ENCODE measurements at places on chromosomes 1 and 21. TPM values are rescaled to one million over a fixed set of nuclear protein-coding genes. Genes with fewer than 3 reads are reported as not detected.

- DNase-seq: no peak
These were observed 21.3 kb upstream of the CNIH3 start for GRCh38 chr1:224594851-224595250.

DNA sequence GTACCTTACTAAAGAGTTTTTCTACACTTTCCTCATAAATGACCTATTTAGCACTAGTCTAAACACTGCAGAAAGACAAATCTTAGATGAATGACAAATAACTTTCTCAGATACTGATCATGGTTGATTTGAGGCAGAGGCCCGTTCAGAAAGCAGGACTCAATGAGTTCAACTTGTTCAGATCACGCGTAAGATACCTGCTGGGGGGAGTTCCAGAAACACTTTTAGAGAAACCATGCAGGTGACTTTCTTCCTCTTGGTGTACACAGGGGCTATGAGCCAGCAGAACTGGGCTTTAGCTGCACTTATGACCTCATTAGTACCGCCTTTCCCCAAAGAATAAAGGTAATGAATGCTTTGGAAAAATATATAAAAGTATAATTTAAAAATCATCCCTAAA, 38.8 kb upstream of the TTC39A start:
- DNase-seq: no peak

DNA sequence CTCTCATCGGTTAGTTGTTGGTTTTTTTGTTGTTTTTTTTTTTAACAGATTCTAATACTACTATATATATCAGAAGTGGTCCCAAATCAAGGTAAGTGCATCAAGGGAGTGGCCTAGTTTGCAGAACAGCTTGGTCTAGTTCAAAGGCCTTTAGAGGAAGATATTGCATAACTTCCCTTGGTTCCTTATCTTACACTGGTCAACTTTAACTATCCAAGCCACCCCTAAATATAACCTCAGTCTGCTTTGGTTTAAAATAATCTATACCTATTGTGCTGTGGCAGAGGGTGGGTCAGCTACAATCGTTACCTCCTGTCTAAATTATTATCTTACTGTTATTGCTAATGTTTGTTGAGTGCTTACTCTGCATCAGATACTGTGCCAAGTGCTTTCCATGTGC, 6.9 kb downstream of the S100A12 start:
- DNase-seq: no peak

GRCh38 chr21:29376556-29376955, 77.8 kb downstream of the BACH1 start:
- peak; percentile 75 for DNase-seq

DNA sequence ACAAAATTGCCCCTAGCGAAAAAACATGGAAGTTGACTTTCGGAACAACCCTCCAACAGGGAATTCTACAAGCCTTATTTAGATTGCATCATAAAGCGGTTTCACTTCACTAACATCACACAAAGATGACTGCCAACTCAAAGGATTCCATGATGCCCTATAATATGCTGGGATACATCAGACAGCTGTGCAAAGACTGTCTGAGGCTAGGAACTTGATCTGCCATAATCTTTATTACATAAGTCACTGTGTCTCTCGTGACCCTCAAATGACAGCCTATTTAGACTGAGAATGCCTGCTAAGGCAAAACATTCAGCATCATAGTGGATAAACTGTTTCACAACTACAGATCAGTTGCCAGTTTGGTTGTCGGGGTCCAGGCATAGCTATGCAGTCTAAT, 23.8 kb downstream of the FH start:
- no peak for DNase-seq

DNA sequence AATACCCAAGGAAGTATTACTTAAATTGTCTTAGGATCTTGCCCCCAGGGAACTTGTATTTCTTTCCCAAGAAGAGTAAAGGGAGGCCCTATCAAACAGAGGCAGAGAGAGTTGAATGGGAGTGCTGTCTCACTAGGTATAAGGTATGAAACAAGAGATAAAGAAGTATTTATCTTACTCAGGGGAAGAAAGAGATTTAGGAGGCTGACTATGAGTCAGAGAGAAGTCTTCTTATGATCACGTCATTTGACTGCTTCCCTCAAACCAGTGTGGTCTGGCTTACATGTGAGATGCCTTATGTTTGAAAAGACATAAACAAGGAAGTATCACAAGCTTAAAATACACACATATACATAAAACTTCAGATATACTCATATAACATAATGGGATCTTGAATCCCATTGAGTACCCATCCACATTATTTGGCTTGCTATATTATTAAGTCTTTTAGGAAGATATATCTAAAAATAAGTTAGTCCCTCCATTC, 29.6 kb downstream of the DUSP10 start:
- peak; percentile 66 for DNase-seq

- no peak for DNase-seq
These were observed 131.5 kb upstream of the CTTNBP2NL start for GRCh38 chr1:112264553-112264952.

DNA sequence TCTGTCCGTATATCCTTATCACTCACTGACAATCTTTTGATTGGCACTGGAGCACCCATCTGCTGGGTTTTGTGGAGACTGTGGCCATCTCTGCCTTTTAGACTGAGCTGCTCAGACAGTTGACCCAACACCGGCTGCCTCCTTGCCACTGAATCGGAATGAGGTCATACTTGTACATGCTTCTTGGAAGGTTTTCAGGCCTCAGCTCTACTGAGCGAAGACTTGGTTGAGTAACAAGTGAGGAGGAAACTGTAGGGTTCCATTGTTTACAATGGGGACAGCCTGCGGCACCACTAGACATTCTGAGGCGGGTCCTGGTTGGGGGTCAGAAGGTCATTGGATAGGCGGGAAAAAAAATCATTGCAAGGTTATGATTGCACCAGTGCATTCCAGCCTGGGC, 320.3 kb downstream of the KIF26B start:
- no peak for DNase-seq

DNA sequence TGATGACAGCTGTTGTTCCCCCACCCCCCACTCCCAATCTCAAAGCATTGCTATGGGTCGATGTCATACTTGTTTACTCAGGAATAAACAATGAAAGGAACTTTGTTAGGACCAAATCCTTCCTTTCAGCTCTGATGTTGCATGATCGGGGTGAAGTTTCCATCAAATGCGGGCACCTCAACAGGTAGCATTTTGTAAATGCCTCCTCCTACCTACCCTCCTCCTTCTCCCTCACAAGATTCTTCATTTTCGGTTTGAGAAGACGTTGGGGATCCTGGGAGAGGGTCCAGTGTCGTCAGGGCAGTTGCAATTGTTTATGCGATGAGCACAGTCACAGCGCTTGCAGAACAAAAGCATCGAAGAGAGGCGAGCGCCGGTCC, 758 bp upstream of the HUNK start:
- DNase-seq: no peak

DNA sequence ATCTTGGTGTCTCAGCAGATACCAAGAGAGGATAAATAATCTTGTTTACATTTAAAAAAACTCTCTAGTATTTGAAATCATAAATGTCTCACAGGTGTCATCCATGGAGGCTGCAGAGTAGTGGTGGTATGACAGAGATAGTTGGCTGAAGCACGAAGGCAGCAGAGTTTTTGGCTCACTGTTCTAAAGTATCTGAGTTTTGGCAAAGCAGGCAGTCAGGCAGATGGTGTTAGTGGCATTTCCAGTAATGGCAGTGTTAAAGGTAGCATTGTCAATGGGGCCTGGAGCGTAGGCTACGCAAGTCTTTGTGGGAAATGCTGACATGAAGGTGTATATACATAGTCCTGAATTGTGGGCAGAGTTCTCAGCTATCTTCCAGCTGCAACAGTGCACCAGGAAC, 68.5 kb upstream of the HSD17B7 start:
- no peak for DNase-seq

GRCh38 chr1:182080955-182081582, 19.6 kb upstream of the ZNF648 start:
- DNase-seq: peak; percentile 46

DNA sequence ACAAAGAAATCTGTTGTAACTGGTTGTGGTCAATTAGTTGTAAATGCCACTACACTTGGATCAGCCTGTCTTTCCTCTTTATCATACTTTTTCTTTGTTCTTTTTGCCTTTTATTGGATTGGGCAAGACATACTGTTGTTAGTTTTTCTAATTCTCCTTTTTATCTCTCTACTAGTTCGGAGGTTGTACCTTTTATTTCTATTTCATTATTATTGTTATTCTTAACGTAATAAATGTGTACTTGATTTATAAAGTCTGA, 59.2 kb downstream of the IVNS1ABP start:
- DNase-seq: no peak

DNA sequence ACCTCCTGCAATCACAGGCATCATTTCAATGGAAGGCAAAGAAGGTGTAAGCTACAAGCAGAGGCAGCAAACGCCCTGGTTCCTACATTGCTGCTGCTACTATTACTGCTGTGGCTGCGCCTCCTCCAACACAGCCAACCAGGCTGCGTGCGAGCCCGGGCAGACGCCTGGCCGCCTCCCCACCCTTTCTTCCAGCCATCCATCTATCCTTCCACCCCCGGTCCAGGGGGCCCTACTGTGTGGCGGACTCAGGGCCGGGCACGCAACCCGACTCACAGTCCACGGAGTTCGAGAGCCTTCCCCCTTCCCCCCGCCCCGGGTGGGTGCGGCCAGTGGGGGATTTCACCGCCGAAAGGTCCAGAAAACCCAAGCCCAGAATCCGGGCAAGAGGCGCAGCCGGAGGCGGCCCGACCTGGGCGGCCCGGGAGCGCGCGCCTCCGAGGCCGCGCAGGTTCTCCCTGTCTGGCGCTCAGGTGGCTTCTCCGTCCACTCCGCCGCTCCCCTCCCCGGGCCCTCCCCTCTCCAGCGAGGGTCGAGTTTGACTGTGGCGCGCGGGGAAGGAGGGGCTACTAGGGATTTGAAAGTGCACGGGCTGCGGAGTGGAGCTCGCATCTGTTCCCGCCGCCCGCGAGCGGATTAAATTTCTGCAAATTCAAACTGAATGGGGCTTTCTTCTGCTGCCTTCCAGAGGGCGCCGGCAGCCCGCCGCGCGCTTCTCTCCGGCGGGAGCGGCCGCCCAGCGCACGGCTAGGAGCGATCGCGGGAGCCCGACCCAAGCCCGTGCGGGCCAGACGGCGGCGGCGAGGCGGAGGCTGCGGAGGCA, at the start of gene HUNK:
HUNK (plus strand) TSS at position 569 of the 823 bp plus-strand sequence. CDS start 655 bp downstream, outside the sequence.
- peak; percentile 17 for DNase-seq

- peak; percentile 72 for DNase-seq
These were observed at the start of gene SV2A for GRCh38 chr1:149917571-149918144. Gene SV2A (minus strand): TSS chr1:149917844. CDS start chr1:149913840, 4,004 bp downstream.

GRCh38 chr1:85065550-85065949, 17.2 kb upstream of the MCOLN3 start:
- no peak for DNase-seq

DNA sequence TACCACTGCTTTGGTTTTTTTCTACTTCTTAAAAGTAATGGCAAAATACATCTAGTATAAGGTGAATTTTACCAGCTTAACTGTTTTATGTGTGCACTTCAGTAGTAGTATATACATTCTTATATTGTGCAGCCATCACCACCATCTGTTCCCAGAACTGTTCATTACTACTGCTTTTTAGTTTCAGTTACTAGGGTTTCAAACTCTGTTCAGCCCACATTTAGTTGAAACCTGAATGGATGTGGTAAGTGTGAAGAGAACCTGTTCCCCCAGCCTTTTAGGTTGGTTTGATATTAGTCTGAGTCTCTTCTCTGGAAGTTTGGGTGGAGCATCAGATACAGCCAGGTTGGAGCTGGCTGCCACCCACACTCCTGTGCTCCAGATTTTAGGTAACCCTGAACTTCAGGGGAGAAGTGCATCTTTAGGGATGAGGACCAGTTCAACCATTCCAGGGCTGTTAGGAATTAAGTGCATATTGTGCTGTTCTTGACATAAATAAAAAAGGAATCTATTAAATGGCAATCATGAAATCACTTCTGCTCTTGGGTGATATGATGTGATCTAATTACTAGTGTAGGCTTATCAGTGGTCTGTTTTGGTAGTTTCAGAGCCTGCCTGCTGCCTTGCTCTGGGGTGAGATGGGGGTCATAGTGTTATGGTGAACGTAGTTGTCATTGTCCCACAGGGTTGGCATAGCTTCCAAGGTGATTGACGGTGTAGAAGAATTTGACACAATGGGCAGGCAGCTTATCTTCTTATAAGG, 32.1 kb downstream of the URB2 start:
- no peak for DNase-seq

- DNase-seq: no peak
These were observed 21.2 kb upstream of the LGALS8 start for GRCh38 chr1:236502579-236502971.

DNA sequence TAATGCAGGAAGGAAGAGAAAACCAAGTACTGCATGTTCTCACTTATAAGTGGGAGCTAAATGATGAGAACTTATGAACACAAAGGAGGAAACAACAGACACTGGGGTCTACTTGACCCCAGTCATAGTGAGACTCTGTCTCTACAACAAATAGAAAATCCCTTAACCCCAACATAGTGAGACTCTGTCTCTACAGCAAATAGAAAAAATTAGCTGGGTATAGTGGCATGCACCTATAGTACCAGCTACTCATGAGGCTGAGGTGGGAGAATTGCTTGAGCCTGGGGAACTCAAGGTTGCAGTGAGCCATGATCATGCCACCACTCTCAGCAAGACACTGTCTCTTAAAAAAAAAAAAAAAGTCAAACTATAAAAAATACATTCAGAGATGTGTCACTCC, 42.7 kb downstream of the GIPC2 start:
- no peak for DNase-seq

GRCh38 chr1:207649210-207649753, 4.3 kb downstream of the CR1L start:
- no peak for DNase-seq

- no peak for DNase-seq
These were observed 20.8 kb upstream of the ECE1 start for GRCh38 chr1:21311016-21311415.

- DNase-seq: no peak
These were observed 213.2 kb downstream of the TNR start for GRCh38 chr1:175530183-175530582.

- DNase-seq: no peak
These were observed at the start of gene PLCH2 for GRCh38 chr1:2476061-2476999. Gene PLCH2 (plus strand): TSS chr1:2476289. CDS start chr1:2476589, 300 bp downstream.

Gene RYR2
- total RNA-seq: not detected

Gene BNIPL
- 1.1 TPM for total RNA-seq

Gene ARHGAP30
- total RNA-seq: 104 TPM

Gene SPATA45
- total RNA-seq: not detected

Gene ACTL8
- total RNA-seq: not detected

Gene VSIG8
- total RNA-seq: not detected

Gene CFHR2
- not detected for total RNA-seq

Gene PRELP
- total RNA-seq: not detected
